Stimulated activated memory B cell treated with anti-CD40 and anti-IgM and Interleukin-4, amounts not matched to agents 10 μg/mL and 1 μg/mL and 100 μg/mL, for 72 hours (primary cell): ENCODE measurements at places on chromosomes 2 and 18.

- no peak for ATAC-seq
Measured at GRCh38 chr2:224221455-224221913, 180.4 kb downstream of the FAM124B start.

- no peak for ATAC-seq
Measured at GRCh38 chr2:173623438-173624319, 269.0 kb downstream of the CDCA7 start.

GRCh38 chr2:234457421-234457820, 39.5 kb downstream of the ARL4C start:
- ATAC-seq = no peak

DNA sequence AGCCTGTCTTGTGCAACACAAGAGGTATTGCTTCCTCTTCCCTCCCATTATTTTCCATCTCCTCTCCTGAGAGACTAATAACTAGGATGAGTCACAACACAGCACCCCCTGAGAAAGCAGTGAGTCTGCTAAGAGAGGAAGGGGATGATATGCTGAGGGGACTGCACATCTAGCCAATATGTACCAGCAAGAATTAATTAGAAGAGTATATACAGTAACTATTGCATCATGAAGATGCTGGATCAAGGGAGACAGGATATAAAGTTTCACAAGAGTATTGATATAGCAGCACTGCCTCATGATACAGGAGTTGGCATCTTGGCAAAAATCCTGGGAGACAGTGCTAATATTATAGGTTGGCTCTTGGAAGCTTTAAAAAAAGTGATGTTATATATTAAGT, 289.9 kb upstream of the RBMS1 start:
- ATAC-seq = no peak

GRCh38 chr2:13137679-13138078, 420.9 kb downstream of the TRIB2 start:
- ATAC-seq = no peak

DNA sequence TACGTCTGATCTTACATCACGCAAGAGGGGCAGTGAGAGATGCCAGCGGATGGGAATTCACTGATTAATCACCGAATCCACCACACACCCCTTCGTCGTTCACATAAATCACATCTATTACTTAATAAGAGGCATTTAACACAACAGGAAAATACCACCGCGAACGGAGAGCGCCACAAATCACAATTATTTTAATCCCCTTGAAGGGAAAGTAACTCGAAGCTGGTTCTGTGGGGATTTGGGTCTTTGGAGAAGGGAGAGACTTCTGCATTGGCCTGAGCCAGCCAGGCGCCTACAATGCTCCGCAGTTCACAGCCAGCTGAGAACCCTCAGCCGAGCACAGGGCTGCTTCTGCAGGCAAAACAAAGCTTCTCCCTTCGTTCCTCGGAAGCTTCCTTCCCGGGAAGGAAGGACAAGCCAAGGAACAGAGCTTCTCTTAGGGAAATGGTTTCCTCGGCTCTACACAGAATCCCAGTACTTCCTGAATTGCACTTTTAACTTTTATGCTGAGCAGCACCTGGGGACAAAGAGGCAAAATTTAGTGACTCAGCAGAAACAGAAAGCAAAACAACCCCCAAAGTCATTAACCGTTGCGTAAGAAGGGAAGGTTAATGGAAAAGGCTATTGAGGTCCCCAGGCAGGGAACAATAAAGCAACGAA, at the start of gene LRP1B:
LRP1B (minus strand) TSS at position 7 of the 660 bp plus-strand sequence. CDS start 287 bp downstream, outside the sequence.
- no peak for ATAC-seq

DNA sequence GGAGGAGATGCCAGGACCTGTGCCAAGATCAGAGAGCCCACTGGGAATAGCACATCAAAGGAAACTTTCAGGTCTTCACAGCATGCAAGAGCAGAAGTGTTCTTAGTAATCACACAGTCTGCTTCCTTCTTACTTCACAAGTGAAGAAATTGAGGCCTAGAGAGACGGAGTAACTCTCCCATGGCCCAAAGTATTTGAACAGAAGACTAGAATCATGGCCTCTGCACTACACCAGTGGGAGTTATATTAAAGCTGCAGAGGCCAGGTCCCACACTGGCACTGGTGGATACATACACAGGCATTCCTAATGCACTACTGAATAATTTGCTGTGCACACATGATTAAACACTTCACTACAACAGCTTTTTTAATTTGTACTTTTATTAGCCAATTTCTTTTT, 107.6 kb upstream of the RMP24 start:
- no peak for ATAC-seq

DNA sequence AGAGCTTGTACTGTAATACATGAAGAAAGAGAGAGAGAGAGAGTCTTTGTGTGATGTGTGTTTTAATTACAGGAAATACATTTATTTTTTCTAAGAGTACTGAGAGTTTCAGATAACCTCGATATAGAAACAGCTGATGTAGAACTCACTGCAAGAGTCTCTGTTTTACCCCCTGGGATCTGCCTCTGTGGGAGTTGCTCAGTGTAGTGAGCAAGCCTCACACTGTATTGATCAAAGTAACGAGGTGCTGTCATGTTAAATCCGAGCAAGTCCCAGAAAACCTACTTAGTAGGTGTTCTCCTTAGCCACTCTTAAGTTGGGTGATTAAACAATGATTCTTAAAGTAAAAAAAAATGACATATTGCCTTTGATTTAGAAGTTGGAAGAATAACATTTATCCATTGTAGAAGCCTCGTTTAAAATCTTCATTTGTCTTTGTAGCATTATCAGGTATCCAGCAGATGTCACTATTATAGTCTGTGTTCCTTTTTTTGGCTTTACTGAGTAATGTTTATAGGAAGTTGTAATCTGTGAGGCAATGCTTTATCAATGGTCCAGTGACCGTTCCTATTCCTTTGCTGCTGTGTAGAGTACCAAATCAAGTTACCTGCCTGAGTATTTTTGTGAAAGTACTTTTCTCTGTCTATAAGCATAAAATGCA, 219.0 kb downstream of the MYO3B start:
- ATAC-seq = no peak

- no peak for ATAC-seq
Measured at GRCh38 chr2:12804091-12804856, 87.5 kb downstream of the TRIB2 start.

GRCh38 chr18:50125456-50125855, 69.5 kb downstream of the MYO5B start:
- ATAC-seq = no peak

- peak; percentile 93 for ATAC-seq
Measured at GRCh38 chr18:9017167-9017904, 85.2 kb upstream of the NDUFV2 start.

- ATAC-seq = no peak
Measured at GRCh38 chr2:55618025-55618274, 528 bp upstream of the PPP4R3B start.

- ATAC-seq = no peak
Measured at GRCh38 chr18:70892381-70892780, 603.5 kb downstream of the SOCS6 start.

- no peak for ATAC-seq
Measured at GRCh38 chr2:148338541-148338940, 306.0 kb upstream of the EPC2 start.

DNA sequence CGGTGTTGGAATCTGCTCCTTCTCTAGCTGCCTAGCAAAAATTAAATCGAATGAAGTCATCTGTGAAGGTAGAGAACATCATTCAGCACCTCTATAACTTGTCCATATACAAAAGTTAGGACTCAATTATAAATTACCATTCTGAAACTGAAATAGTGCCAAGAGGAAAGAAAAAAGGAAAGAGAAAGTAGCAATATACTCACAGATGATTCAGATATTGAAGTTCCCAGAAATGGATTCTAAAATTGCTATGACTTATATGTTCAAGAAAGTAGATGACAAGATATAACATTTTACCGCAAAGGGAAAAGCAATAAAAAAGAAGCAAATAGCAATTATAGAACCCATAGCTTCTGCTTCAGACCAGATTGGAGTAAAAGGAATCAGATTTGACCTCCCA, 333.6 kb upstream of the GYPC start:
- ATAC-seq = no peak

GRCh38 chr18:10560452-10561045, 34.7 kb downstream of the NAPG start:
- ATAC-seq = peak; percentile 65

- no peak for ATAC-seq
Measured at GRCh38 chr2:20361893-20362292, 11.2 kb upstream of the PUM2 start.

GRCh38 chr2:37090019-37090477, 5.7 kb downstream of the GPATCH11 start:
- ATAC-seq = peak; percentile 94
